NCI-H446 treated with DMSO at 0.1 percent for 48 hours (cell line): ENCODE measurements at places on chromosomes 2 and 18.

- DNase-seq = no peak
Measured at GRCh38 chr2:64133828-64134227, 10.4 kb downstream of the PELI1 start.

DNA sequence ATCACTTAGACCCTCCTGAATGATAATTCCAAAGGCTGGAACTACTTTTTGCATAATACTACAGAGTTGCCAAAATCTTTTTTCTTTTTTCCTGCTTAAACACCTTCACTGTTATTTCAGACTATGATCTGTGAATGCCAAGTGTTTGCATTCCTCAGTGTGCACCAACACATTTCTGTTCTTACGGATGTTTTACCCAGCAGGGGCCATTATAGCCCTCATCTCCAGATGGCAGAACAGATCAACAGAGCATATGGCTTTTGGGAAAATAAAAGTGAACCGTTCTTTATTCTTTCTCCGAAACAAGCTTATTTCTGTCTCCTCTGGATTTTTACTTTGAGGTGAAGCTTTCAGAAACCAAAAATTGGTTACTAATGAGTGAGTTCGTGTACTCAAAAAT lies 1226.6 kb upstream of the FAM98A start:
- DNase-seq = no peak

DNA sequence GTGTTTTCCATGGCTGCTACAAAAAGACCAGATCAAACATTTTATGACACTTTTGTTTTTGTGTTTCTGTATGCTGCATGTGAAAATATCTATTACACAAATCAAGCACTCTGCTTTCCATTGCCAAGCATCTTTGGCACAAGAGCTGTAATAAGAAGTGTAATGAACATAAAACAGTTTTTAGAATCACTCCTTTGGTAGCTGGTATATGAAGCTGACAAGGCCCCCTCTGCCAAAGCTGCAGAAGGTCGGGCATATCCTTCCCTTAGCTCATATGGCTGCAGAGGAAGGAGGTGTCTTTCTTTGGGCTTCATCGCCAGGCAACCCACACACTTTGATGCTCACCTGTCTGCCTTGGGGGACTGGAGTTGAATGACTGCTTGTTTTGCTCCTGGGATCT lies 175.4 kb downstream of the TMEM247 start:
- no peak for DNase-seq

- no peak for DNase-seq
Measured at GRCh38 chr2:42859006-42859552, 66.7 kb upstream of the HAAO start.

- DNase-seq = peak; percentile 31
Measured at GRCh38 chr18:54127759-54128378, 96.6 kb downstream of the MBD2 start.

- DNase-seq = no peak
Measured at GRCh38 chr2:98485453-98485755, 40.7 kb downstream of the INPP4A start.

DNA sequence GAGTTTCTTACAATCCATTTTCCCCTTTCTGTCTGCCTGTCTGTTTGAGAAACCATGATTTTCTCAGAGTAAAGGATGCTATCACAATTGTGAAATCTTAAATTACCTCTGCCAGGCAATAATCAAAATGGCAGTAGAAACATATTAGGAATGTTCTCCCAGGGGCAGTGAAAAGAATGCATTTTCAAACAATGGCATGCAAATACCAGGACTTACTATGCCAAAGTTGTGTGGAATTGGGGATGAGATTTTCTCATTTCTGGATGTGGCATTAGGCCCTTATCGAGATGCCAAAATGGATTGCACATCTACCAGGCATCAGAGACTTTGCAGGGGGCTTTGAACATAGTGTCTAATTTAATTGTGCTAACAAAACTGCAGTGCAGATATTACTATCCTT lies 821.4 kb downstream of the RNF144A start:
- no peak for DNase-seq

DNA sequence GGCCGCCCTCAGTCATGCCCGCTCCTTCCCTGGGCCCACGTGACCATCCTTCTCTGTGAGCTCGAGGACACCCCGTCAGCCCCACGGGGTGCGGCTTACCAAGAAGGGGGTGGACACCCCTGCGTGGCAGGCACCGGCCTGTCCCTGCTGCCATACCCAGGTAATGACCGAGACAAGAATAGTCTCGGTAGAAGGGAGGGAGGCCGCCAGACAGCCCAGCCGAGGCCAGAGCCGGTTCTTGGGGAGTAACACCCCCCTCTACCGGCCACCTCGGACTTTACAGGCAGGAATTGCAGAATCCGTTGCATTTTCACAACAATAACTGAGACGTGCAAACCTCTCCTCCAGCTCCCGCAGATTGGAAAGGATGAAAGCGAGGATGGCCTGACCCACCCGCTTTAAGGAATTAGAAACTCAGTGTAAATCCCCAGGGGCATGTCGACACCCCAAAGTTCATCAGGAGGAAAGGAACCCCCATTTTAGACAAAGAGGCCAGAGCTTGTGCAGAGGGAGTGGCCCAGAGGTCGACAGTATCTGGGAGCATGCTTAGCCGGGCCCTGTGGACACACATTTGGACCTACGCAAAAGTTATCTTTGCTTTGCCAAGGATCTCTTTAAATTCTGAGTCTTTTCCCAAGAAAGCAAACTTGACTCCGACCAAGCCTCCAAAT lies 60.1 kb upstream of the GLI2 start:
- no peak for DNase-seq

GRCh38 chr2:17754773-17755425 lies 961 bp downstream of the GEN1 start:
- peak; percentile 11 for DNase-seq

GRCh38 chr2:236873636-236874035 lies 212.1 kb upstream of the COPS8 start:
- no peak for DNase-seq

- DNase-seq = no peak
Measured at GRCh38 chr18:14944838-14945237, 196.9 kb downstream of the ANKRD30B start.

- DNase-seq = no peak
Measured at GRCh38 chr2:227482638-227483340, 10.8 kb downstream of the AGFG1 start.

DNA sequence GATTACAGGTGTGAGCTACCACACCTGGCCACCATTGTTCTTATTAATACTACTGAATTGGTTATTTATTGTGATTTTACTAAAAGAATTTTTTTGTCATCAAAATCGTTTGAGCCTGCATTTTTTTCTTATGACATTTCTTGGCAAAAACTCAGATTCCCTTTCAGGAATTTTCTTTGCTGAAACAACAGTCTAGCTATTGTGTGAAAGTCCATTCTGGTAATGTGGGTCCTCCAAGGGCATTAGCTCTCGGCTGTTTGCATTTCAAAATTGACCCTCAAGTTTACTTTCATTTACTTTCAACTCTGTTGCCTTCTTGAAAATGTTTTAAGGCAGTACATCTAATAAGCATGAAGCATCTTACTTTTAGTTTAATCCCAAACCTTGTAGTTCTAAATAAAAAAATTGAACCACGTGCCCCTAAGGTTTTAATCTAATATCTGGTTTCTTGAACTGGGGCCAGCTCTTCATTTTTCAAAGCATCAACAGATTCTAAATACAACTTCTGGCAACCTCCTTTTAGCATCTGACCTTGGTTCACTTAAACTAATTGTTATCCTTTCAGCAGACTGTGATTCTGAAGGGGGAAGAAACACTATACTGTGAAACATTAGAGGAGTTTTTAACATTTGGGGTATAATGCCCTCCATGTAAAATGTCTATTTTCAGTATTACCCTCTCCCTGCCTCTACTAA lies 325.2 kb upstream of the RAB12 start:
- no peak for DNase-seq

GRCh38 chr18:3595369-3596273 lies 145.6 kb downstream of the TGIF1 start:
- DNase-seq = no peak

GRCh38 chr2:237208373-237209260 lies 122.9 kb downstream of the COPS8 start:
- DNase-seq = no peak

DNA sequence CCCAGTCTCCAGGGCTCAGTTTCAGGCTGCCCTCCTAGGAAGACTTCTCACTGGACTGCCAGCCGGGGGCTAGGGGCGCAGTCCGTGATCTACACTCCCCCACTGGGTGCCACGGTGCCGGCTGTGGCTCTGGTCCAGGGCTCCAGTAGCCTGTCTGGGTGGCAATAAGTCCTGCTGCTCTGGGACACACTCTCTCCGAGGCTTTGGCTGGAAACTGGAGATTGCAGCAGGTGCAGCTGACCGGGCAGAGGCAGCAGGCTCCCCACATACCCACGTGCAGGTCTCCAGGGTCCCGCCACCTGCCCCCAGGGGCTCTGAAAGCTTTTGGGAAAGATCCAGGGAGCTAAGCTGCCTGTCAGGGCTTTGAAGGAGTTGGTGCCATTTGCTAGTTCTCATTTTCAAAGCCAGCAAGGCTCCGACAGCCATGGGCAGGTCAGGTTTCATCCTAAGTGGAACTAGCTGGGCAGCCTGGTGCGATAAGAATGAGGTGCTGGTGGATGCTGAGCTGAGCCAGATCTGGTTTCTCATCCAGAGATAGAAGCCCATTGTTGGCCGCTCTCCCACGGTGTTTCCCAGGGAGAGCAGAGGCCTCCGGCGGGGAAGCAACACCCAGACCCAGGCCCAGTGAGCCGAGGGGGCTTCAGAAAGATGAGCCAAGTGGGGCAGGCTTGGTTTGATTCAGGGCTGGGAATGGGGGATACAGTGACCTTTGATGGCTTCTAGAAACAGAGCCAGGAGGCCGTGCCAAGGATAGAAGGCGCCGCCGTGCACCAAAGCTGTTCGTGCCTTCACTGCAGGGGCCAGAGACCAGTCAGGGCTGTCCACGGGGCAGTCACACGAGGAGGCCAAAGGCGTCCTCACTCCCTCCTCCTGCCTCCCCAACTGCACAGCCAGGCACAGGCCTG lies 141.7 kb upstream of the GPC1 start:
- DNase-seq = no peak

DNA sequence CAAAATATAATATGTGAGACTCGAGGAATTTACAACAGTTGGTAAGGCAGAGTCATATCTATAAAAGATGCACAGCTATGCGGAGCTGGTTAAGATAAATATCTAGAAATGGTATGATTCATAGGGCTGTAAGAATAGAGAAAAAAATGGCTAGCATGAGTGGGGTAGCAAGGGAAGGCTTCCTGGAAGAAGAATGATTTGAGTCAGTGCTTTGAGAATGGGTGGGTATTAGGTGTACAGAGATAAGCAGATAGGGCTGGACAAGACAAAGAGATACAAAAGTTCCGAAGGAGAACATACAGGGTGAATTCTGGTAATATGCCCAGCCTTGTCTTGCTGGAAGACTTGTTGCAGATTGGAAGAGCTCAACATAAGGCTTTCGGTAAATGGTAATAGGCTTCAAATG lies 291.5 kb upstream of the CCDC68 start:
- no peak for DNase-seq

DNA sequence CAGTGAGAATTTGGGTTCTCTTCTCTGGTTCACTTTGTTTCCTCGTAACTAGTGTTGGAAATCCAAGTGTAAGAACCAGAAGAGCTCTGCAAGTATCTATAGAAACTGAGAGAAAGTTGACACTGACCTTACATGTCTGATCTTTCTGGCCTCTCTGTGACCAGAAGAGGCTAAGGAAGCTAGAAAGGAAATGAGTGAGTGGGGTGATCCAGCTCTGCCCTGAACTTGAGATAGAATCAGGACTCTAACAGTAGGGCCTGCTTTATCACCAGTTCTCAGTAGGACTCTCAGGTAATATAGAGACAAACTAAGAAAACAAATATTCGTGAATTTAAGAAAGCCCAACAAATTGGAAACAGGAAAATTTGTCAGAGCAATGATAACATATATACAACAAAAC lies 441.2 kb upstream of the ZNF804A start:
- DNase-seq = no peak

GRCh38 chr18:21682371-21683051 lies 22.1 kb downstream of the ABHD3 start:
- no peak for DNase-seq

GRCh38 chr18:35616664-35617423 lies 35.3 kb downstream of the GALNT1 start:
- no peak for DNase-seq

- DNase-seq = no peak
Measured at GRCh38 chr2:170887496-170887895, 41.6 kb upstream of the GORASP2 start.

DNA sequence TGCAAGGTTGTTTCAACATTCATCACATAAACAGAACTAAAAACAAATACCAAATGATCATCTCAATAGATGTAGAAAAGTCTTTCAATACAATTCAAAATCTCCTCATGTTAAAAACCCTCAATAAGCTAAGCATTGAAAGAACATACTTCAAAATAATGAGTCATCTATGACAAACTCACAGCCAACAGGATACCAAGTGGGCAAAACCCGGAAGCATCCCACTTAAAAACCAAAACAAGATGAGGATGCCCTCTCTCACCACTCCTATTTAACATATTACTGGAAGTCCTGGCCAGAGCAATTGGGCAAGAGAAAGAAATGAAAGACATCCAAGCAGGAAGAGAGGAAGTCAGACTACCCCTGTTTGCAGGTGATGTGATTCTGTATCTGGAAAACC lies 992.2 kb upstream of the PIK3C3 start:
- no peak for DNase-seq

GRCh38 chr2:176089843-176090395 lies 2.6 kb upstream of the HOXD13 start:
- DNase-seq = no peak

DNA sequence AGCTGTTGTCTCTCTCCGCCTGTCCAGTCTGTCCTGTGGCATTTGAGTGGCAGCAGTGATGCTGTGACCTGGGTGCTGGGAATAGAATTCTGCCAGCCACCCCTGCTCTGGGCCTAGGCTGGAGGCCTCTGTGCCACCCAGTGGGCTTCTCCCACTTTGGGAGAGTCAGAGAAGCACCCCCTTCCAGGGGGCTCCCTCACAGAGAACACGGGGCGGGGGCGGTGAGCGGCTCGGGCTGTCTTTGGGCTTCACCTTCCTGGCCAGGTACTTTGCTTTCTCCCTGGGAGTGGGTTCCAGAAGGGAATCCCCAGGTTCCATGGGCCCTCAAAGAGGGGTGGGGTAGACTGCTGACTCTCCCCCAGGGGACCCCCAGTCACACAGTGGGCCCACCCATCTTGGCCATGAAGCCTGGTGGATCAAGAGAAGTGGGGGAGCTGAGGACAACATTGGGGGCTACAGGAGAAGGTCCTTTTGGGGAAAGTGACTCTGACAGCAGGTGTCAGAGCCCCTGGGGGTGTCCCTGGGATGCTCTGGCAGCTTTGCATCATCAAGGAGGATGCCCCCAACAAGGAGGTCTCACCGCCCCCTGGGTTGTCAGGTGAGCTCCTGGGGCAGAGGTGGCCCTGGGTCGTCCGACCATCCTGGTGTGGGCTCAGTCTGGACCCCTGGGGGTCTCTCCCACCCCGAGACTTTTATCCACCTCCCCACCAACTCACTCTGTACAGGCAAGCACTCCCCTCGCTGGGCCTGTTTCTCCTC lies 18.8 kb upstream of the BOK start:
- no peak for DNase-seq
